Cardiac muscle cell (in vitro differentiated cells and primary cell): ENCODE measurements at places on chromosomes 12 and 14. TPM values are rescaled to one million over a fixed set of nuclear protein-coding genes. Genes with fewer than 3 reads are reported as not detected.

The LETMD1 gene
- total RNA-seq: 30.3 and 47.3 TPM in 2 replicates

The DYNC1H1 gene
- total RNA-seq: 319 and 434 TPM in 2 replicates

The KRT81 gene
- total RNA-seq: not detected in 2 replicates

The PIGH gene
- total RNA-seq: 11.3 and 18.4 TPM in 2 replicates

The GALNT8 gene
- 2.7 and 8.1 TPM in 2 replicates for total RNA-seq

The HNF1A gene
- not detected in 2 replicates for total RNA-seq

The GLI1 gene
- total RNA-seq: 0.67 and 7.3 TPM in 2 replicates

The SERPINA12 gene
- not detected in 2 replicates for total RNA-seq
